ENCODE measurements at places on chromosomes 16 and 17.

DNA sequence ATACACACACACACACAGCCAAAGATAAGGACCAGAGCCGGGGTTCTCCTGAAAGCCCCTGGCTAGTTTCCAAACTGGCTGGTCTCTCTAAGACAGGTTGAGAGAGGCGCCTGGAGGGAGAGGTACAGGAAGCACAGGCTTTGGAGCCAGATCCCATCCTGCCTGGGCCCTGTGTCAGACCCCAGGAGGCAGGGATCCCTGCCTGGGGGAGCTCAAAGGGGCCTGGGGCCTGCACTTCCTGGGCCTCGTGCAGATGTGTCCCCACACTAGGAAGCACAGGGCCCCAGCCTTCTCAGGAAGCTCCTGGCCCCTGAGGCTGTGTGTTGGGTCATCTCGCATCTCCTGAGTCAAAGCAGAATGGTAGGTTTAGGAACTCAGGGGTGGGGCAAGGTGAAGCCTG lies 16.0 kb downstream of the SLC5A10 start:
- no peak for DNase-seq

DNA sequence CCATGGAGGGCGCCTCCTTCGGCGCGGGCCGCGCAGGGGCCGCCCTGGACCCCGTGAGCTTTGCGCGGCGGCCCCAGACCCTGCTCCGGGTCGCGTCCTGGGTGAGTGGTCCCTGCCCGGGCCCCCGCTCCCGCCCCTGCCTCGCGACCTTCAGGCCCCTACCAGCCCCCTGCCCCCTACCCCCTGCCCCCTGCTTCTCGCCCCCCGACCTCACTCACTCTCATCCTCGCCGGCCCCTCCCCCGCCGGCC lies 256 bp downstream of the SYNGR3 start:
- DNase-seq = no peak

GRCh38 chr17:36645422-36645821 lies 44.0 kb downstream of the MRM1 start:
- no peak for DNase-seq

- DNase-seq = no peak
These were observed 18.8 kb downstream of the TTYH2 start for GRCh38 chr17:74231928-74232907.

- DNase-seq = no peak
These were observed 948 bp downstream of the UTP18 start for GRCh38 chr17:51261024-51261963.

- DNase-seq = no peak
These were observed 2.7 kb upstream of the CCDC57 start for GRCh38 chr17:82215095-82215971.

- DNase-seq = no peak
These were observed 210.0 kb downstream of the BCAS3 start for GRCh38 chr17:60887614-60888028.

- DNase-seq = no peak
These were observed 32.6 kb upstream of the KSR1 start for GRCh38 chr17:27423651-27424050.

- peak; percentile 11 for DNase-seq
These were observed 5.2 kb downstream of the USP7 start for GRCh38 chr16:8958344-8959167.

DNA sequence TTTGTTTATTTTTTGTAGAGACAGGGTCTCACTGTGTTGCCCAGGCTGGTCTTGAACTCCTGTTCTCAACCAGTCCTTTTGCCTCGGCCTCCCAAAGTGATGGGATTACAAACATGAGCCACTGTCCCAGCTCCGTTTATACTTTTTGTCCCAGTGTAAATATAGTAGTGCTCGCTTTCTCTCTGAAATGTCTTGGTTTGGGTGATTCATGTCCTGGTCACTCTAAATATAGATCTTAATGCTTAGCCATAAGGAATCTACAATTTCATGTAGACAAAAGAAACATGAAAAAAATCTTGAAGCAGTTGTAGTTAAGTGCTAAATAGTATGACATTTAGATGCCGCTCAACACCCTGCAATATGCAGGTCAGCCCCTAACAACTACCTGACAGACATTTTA lies 126.9 kb downstream of the KATNIP start:
- DNase-seq = peak; percentile 54

GRCh38 chr17:55168958-55169687 lies 95.6 kb upstream of the HLF start:
- no peak for DNase-seq

DNA sequence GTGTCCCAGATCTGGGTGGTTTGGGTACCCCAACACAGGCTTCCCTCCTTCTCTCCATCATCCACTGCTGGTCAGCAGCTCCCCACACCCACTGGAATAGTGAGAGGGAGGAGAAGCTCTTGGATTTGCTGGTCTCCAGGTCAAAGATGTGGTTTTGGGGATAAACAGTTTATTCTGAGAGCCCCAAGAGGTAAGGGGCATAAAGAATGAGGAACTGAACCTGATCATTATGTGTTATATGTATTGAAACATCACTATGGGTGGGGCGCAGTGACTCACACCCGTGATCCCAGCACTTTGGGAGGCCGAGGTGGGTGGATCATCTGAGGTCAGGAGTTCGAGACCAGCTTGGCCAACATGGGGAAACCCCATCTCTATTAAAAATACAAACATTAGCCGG lies 3.9 kb downstream of the DPEP2 start:
- no peak for DNase-seq

DNA sequence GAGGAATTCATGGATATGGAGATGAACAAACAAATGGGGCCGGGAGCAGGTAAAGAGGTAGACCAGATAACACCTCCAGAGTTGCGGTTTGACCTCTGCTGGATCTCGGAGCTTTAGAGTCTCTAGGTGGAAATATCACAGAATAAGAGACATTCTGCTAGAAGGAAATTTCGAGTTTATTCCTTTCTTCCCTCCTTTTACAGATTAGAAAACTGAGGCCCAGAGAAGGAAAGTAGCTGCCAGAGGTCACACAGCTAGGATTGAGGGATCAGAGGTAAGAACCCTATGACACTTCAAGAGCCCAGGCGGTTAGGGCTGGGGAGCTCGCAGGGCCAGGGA lies 7.7 kb upstream of the COL1A1 start:
- DNase-seq = no peak

GRCh38 chr16:8048433-8048832 lies 541.9 kb downstream of the TMEM114 start:
- DNase-seq = no peak

DNA sequence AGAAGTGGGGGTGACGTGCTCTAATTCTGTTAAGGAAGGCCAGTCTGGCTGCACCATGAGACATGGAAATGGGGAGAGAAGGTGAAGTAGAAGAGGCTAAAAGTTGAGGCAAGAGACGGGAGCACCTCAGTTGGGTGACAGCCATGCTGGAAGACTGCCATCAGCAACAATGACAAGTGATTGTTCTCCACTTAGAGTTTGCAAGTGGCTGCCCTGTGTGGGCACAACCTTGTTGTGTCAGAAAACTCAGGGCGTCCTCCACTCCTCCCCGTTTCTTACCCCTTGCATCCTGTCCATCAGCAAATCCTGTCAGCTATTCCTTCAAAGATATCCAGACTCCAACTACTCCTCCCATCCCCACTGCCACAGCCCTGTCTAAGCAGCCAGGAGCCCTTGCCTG lies 17.6 kb downstream of the CES1 start:
- no peak for DNase-seq

DNA sequence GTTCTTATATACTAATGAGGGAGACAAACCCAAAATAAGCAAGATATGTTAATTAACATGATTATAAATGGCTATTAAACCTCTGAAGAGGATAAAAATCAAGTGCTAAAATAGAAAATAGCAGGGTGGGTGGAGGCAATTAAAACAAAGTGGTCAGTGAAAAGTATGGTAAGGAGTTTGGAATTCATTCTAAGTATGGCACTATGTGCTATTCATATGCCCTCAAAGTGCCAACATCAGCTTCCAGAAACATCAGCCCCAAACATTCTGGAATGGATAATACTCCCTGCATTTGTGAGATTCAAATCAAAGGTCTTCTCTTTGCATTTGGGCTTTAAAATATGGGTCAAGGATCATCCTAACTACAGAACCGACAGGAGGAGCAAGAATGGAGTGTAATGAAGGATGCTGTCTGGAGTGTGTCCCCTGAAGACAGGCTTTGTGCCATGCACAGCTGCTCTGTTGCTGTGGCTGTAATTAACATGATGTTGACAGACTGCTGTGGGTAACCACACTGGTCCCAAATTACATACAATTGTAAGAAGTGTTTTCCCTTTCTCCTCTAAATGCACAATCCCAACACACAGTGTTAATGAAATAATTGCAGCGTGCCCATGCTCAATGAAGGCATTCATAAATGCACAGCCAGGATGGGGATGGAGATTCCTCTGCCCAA lies 93.1 kb downstream of the VAT1L start:
- DNase-seq = no peak

DNA sequence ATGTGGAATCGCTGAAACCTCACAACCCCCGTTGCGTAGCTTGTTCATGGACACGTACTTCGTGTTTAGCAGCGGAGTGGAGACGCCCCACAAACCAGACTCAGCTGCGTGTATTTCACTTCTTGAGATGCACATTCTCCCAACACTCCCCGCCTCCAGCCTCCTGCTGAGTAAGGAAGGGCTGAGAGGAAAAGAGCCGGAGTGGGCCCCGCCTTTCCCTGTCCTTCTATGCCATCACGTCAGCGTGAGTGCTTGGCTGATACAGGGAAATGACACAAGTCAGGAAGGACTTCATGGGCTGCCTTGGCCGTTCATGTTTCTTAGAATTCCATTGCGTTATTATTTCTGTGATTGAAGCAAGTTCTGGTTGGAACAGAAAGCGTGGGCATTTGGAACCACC lies 68.6 kb upstream of the CBX4 start:
- DNase-seq = no peak

DNA sequence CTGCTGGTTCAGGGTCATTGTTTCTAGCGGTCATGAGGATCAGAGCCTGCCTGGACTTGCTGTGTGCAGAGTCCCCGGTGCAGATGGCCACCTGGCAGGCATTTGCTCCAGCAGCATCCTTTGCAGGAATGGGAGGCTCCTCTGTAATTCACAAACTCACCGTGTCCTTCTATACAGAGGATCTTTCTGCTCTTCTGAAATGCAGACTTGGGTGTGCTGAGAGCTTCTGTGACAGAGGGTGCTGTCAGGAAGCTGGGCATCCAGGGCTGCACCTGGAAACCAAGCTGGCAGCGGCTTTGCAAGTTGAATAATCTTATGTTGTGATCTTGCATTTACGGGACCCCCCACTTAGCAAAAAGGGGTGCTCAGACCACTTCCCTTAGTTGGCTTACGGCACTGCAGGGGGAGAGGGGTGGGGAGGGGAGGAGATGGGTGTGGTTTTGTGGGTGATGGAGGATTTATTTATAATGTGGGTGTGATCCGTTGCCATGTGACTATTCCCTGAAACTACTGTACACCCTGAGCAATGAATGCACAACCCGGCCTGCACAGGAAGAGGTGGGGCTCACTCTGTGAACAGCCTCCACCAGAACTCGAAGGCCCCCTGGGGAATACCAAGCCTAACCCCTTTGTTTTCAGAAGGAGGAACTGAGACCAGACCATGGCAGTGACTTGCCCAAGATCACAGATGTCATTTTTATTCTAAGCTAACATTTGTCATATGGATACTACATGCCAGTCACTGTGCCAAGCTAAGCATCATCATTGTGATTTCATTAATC lies 178.3 kb downstream of the PRKCB start:
- DNase-seq = no peak

GRCh38 chr17:77963441-77963840 lies 4.9 kb downstream of the TNRC6C start:
- DNase-seq = peak; percentile 8

DNA sequence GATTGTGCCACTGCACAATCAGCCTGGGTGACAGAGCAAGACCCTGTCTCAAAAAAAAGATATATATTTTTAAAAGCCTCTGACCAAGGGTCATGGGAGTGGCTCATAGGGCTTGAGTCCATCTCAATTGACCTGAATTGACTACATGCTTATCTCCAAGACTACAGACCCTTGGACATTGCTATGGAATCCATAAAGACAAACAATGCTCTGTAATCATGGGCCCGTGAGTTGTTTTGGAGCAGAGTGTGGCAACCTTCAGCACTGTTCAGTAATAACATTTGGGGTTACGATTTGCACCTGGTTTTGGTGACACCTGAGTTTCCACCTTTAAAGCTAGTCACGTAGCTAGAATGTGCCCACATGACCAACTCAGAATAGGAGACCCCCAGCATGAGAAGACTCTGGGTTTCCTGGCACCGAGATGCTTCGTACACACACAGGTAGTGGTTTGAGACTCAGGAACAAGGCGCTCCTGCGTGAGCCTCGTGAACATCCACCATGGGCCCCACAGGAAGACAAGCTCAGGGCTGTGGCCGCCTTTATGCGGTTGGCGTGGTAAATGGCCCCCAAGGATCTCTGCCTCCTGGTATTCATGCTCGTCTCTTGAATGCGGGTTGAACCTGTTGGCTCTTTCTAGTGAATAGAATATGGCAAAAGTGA lies 66.6 kb upstream of the RPH3AL start:
- DNase-seq = no peak

GRCh38 chr17:78112518-78113471 lies 15.8 kb downstream of the TMC6 start:
- DNase-seq = peak; percentile 64

GRCh38 chr16:49452108-49452507 lies 78.5 kb downstream of the C16orf78 start:
- DNase-seq = no peak

DNA sequence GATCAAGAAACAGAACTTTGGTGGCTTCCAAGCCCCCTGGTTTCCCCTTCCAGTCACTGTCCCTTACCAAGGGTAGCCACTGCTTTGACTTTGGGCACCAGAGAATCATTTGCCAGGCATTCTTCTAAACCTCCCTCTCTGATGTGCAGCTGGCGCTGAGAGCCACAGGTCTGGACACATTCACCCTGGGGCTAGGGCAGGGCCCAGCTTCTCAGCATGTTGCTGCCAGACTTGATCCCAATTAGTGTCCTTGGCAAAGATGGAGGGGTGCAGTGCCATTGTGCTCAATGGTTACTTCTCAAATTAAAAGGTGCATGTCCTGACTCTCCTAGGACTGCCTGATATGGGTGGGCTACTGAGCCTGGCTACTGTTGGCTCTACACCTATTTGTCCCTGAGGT lies 7.6 kb upstream of the SLC47A2 start:
- no peak for DNase-seq

- no peak for DNase-seq
These were observed 243.9 kb upstream of the RBFOX1 start for GRCh38 chr16:7088711-7089110.

DNA sequence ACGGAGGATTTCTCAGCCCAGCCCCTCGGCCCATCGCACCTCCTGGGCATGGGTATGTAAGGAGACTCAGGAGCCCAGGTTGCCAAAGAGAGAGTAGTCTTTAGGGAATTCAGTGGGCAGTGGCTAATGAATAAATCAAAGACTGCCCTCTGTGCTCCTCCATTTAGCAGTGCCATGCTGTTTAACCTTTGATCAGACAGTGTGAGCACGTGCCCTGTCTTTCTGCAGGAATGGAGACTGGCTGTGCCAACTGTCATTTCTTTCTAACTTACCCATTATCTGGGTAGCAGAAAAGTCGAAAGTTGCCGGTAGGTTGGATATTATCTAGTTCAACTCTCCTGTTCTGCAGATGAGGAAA lies 62.4 kb downstream of the CDRT4 start:
- no peak for DNase-seq

DNA sequence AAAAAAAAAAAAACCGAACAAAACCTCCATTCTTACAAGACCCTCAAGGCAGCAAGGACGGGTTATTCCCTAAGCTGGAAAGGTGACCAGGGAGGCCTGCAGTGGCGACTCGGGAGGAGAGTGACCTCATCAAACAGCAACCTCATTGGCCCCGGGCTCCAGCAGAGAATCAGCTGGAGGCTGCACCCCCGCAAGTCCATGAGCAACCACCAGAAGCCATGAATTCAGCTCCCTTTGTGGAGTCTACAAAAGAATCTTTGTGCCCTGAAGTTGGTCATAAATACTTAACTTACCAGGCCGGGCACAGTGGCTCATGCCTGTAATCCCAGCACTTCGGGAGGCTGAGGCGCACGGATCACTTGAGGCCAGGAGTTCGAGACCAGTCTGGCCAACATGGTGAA lies 80.9 kb upstream of the CREBBP start:
- peak; percentile 32 for DNase-seq
